T-cell (primary cell): ENCODE measurements at places on chromosomes 3 and 15. TPM values are rescaled to one million over a fixed set of nuclear protein-coding genes. Genes with fewer than 3 reads are reported as not detected.

Gene STRA6
- not detected for total RNA-seq

Gene GOLGA8R
- total RNA-seq = 4.0 TPM

Gene A4GNT
- not detected for total RNA-seq

Gene CLDN18
- total RNA-seq = 0.47 TPM

Gene BCL2A1
- total RNA-seq = 10.9 TPM
